Ascending aorta (tissue), 2 donors: ENCODE measurements at places on chromosomes 4 and X.

GRCh38 chr4:174561560-174561959 is 39.3 kb upstream of the HPGD start:
- DNase-seq, result no peak

DNA sequence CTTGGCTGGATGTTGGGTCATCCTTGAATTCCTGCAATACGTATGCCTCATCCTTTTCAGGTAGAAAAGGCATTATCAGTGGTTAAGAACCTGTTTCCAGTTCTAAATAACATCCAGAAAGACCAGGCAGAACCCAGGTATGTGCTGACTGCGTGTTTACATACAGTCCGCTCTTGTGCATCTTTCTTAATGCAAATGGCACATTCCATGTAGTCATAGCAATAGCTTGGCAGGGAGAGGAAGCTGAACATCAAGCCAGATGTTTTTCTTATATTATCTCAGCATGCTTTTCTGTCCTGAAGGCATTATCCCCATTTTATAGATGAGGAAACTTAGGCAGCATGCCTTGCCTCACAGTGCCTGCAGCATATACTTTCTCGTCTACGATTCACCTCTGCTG is 2.1 kb downstream of the DCLK2 start:
- no peak for DNase-seq

- no peak for DNase-seq
These were observed 315.5 kb downstream of the CAMK2D start for GRCh38 chr4:113446019-113446418.

DNA sequence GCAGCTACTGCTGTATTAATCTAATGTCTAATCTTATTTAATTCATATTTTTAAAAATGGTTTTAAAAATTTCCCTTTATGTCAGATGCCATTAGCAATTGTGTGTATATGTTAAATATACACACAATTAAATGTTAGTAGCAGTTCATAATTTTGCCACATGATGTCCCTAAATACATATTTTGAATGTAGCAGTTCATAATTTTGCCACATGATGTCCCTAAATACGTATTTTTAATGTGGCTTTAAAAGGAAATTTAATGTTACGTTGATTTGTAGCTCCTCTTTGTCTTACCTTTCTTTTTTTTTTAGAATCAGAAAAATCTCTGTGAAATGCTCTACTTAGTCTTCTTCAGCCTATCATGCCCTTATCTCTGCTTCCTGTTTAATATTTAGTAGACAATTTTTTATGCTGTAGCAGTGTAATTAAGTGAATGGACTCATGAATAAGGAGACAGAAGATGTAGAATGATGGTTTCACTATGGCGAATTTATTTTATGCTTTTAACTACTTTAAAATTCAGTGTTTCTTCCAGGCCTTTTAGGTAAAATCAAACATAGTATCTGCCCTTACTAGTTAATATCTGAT is 26.1 kb downstream of the RBM46 start:
- DNase-seq, result no peak

DNA sequence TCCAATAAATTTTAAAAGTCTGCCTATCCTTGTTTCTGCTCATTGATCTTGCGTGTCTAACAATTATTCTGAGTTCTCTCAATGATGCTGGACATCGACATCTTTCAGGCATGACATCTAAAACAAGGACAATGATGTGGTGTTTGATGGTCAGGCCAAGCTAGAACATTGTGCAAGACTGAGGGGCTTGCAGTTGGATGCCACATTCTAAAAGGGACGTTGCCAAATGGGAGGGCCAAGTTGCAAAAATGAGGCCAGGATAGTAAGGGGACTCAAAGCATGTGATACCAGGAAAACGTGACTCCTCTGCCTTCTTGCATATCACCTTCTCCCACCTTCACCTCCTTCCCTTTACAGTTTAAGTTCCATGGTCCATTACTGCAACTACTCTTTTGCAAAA is 29.4 kb upstream of the NSUN7 start:
- no peak for DNase-seq

DNA sequence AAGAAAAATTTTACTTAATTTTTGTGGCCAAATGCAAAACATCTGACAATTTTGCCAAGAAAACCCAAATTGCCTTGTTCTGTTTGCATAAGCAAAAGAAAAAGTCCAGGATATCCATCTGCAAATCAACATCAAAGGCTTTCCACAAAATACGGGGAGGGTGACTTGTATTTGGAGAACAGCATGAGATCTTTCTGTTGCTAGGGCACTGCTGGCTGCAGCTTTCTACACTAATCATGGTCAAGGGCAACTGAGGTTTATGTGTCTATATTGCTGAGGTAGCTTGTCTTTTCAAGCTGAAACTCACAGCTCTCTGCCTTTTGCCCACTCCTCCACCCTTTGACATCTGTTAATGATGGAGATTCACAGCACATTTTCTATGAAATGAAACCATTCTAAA is 389.1 kb downstream of the NKX6-1 start:
- DNase-seq, result no peak

GRCh38 chr4:7900334-7900909 is 39.2 kb downstream of the AFAP1 start:
- no peak for DNase-seq

DNA sequence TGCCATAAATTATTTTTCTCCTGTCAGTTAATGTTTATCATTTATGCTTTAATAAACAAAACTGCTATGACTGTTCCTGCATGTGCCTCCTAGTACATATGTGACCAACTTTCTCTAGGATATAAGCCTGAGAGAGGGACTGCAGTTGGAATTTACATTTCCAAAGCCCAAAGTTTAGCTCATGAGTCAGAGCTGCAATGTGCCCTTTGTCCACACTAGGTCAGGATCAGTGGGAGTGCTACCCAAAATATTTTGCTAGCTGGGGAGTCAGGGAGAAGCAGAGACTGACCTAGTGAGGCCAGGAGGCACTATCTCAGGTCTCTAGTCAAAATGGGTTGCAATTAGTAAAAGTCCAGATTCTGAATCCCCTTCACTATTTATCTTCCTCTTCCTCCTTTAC is 92.7 kb downstream of the AR start:
- DNase-seq, result no peak

DNA sequence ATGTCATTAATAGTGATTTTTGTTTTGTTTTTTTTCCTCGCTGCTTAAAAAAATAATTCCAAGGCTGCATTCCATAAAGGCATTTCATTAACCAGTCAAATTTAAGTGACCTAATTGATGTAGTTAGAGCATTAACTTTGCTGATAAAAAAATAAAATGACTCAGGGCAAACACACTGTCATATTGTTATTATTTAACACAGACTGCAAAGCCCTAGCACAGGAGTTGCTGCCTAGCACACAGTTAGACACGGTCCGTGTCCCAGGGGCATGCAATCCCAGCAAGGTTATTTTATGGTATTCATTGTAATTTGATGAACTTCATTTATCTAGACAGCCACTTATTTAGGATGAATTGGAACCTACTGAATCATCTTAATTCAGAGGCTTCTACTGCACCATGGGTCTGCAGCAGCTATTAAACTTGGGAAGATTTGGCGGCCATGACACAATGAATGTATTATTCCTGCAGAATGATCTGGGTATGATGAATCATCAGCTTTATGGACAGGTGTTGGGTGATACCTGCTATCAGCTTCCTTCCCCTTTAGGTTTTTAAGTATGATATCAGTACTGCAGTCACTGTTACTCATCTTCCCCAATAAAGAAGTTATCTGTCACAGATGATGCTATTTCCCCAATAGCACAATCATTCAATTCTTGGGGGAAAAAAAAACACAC is 182.7 kb downstream of the PPARGC1A start:
- DNase-seq, result no peak

DNA sequence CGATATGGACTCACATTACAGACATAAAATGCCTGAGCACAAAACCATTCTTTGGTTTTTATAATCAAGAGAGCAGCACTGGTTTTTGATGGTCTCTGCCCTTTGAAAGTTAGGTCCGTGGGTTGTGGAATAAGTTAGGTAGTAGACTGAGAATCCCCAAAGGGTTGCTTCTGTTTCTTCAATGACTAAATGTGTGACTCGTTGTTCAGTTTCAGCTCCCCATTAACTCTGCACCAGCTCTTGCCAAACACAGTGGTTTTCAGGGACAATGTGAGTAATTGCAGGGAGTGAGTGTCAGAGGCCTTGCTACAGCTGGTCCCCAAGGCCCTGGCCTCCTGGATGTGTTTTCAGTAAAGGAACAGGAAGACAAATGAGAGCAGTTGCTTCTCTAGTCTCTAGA is 24.8 kb downstream of the SMIM20 start:
- DNase-seq, result no peak

GRCh38 chr4:76607266-76607799 is 172.3 kb downstream of the SHROOM3 start:
- DNase-seq, result no peak

GRCh38 chr4:181541396-181541795 is 701.8 kb upstream of the TENM3 start:
- DNase-seq, result no peak

DNA sequence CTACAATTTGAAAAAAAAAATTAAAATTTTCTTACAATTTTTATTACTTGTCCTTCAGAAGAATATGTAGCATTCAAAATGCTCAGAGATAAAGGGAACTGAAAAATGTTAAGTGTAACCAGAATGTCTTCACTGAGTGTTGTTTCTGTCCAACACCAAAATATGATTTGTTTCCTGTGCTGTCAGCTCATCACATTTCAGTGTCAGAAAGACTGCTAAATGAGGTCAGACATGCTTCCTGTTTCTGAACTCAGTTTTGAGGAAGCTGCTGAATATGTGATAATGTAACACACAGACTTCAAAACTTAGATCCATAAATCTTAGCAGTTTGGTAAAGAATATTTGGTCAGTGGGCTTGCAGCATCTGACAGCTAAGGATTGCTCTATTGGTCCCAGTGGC is 1849.7 kb downstream of the PCDH7 start:
- no peak for DNase-seq

GRCh38 chr4:15694431-15694830 is 8.4 kb upstream of the BST1 start:
- DNase-seq, result no peak

- DNase-seq, result no peak
These were observed 5.1 kb downstream of the SETD7 start for GRCh38 chr4:139550724-139551429.

DNA sequence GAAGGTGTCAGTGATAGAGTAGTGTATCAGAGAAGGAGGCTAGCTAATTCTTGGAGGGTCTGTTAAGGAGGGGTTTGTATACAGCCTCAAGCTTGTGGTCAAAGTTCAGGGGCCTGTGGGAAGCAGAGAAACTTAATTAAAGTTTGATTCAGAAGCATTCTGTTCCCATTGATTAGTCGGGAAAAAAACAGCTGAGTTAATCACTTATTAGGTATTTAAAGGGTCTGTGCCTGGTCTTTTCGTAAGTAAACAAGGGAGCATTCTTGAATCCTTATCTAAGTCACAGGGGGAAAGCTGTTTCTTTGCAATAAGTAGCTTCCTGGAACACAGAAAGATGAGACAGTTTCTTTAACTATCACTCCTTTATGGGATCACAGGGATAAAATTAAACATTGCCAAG is 492.1 kb downstream of the PCDH10 start:
- DNase-seq, result no peak

DNA sequence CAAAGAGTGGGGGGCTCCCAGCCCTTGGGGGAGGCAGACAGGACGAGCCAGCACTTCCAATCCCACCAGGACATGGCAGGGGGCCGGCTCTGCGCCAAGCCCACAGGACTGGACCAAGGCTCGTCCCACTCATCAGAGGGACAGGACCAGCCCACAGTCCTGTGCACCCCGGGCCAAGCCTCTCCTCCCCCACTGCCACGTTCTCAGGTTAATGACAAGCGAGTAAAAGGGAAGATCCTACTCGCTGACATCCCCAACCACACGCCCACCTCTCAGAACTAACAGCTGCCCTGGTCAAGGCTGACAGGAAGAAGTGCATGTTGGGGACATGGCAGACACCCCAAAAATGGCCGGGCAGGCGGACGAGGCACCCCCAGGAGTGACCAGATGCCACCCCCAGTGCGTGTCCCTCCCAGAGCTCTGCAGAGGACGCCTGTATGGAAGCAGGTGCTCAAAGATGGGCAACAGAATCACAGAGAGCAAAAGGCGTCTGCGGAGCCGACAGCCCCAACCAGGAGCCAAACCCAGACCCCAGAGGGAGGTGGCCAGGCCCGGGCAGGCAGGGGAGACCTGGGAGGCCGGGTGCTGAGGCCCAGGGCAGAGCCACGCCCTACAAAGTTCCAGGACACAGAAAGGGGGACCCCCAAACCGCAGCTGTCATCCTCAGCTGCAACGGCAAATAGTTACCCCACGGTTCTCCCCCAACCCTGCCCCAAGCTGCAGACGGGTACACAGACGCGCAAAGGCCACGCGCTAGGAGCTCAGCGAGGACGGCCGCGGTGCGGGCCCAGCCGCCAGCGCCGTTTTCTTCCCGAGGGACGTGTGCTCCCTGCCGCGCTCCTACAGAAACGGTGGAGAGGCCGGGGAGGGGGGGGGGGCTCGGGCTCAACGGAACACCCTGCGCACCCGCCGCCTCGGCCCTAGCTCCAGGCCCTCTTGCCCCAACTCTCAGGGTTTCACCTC is 1.7 kb downstream of the CTBP1 start:
- DNase-seq, result no peak

GRCh38 chrX:40153345-40154249 is 55.8 kb upstream of the BCOR start:
- no peak for DNase-seq

- DNase-seq, result no peak
These were observed 206.2 kb downstream of the RCHY1 start for GRCh38 chr4:75308049-75308448.

- no peak for DNase-seq
These were observed 84.2 kb downstream of the NPNT start for GRCh38 chr4:105979506-105979905.

DNA sequence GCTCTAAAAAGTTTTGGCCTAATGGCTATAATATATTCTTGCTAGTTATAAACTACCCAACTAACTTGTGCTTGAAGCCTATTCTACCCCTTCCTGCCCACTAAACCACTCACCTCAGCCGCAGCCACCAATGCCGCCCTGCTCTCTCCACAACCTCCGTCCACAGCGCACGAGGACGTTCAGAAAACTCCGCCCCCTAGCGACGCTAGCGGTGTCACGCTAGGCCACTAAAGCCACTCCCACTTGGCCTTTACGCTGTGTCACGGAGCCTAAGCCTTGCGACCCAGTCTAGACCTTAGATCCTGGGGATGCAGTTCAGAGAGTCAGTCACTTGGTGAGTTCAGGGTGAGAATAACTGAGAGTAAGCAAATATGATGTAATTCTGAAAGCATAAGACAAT is at the start of gene TEX11:
Gene TEX11 (minus strand): TSS at position 171 of the 400 bp plus-strand sequence. CDS start 922 bp downstream, outside the sequence.
- DNase-seq, result no peak

DNA sequence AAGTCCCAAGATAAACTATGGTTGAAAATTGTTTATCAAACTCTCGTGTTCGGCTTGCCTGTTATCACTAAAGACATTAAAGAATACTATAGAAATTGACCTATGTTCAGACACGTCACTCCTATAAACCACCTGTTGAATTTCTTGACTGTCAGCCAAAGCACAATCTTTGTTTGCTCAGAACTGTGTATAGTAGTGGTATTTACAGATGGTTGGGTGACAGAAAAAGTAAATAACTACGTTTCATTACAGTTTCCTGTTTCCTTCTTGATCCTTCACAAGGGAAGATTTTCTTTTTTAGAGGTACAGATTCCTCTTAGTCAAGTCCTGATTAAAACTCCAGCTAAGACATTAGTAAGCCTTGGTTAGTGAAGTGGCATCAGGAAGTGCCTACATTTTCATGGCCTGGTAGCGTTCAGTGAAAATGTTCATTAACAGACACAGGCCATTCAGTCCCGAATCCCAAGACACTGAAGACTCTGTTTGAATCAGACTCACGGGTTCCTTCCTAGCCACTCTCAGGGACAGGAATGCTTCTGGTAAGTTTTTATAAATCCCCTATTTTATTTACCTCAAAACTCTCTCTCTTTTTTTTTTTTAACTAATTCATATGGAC is at the start of gene SMIM31:
Gene SMIM31 (plus strand): TSS at position 259 of the 616 bp plus-strand sequence. CDS start 16,313 bp downstream, outside the sequence.
- no peak for DNase-seq

GRCh38 chrX:9738151-9738550 is 27.5 kb downstream of the GPR143 start:
- no peak for DNase-seq
